Pons (tissue), 1 donor: ENCODE measurements at places on chromosomes 5 and 9.
A peak's percentile ranks its signal among the peaks of the same experiment; 100 is the strongest.

- no peak for DNase-seq
Measured at GRCh38 chr9:86041311-86041741, 58.0 kb downstream of the GOLM1 start.

DNA sequence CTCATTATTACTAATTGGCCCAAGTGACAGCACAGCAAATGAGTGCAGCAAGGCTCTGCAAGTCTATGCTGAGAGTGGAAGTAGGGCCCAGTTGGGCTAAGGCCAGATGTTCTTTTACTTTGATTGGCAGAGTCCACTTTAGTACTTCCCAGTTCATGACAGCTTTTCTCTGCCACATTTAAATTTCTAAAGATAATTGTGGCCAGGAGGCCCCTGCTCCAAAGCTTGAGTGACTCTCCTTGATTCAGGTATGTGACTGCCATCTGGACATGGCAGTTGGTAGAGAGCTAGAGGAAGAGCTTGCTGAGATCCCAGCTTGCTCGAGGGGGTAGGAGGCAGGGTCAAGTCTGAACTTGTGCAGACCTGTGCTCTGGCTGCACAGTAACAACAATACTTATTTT is 154.1 kb downstream of the CARTPT start:
- DNase-seq, result peak; percentile 9

GRCh38 chr5:51895834-51896233 is 512.6 kb downstream of the ISL1 start:
- DNase-seq, result no peak

DNA sequence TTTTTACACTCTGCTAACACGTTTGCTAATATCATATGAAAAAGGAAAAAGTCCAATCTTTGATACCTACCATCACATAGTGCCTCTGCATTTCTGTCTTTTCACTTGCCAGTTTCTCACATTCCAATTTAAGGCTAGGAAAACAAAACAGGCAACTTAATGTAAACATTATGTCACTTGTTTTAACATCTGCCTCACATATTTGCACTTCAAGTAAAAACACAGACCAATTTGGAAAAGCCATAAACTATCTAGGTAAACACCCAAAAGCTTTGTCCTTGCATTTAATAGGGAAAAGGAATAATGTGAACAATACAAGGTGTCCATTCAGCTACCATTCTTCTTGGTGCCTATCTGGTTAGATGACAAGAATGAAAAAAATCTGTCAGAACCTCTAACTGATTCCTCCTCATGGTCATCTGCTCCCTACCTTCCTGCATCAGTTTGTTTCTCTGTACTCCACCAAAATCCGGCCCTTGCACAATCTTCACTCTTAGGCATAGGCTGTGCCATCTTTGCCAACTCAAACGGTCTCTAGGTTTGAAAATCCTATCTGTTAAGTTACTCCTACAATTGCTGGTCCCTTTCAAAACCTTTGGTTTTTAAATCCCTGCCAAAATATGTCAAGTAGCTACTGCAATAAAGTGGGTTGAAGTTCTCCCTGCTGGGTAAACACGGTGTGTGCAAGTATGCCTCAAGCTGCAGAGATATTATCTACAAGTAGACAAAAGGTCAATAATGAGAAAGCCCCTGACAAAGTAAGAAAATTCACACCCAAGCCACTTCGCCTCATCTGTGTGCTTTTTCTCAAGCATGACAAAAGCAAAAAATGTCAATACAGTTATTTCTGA is 3.4 kb downstream of the TLE1 start:
- DNase-seq, result no peak

DNA sequence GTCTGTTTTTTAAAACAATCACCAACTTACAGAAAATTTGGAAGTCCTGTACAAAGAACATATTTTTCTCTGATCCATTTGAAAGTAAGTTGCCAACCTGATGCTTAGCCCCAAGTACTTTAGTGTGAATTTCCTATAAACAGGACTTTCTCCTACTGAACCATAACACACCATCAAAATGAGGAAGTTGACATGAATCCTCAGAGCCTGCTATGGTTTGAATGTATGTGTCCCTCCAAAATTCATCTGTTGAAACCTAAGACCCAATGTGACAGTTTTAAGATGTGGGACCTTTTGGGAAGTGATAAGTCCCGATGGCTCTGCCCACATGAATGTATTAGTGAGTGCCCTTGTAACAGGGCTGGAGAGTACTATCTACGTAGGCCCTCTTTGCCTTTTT is 6.4 kb upstream of the ACOT12 start:
- DNase-seq, result no peak

- DNase-seq, result no peak
Measured at GRCh38 chr5:74155501-74155900, 485.0 kb downstream of the ENC1 start.

- no peak for DNase-seq
Measured at GRCh38 chr5:173969167-173970049, 19.6 kb upstream of the C5orf47 start.
